Placental pericyte (primary cell): ENCODE measurements at places on chromosomes 2 and 18. TPM values are rescaled to one million over a fixed set of nuclear protein-coding genes. Genes with fewer than 3 reads are reported as not detected.

Gene EVX2
- total RNA-seq = not detected in 2 replicates

Gene TM4SF20
- not detected in 2 replicates for total RNA-seq

Gene C2orf78
- total RNA-seq = not detected in 2 replicates

Gene CD8B2
- total RNA-seq = not detected in 2 replicates
